ENCODE measurements at places on chromosomes 4 and X.

GRCh38 chr4:110107866-110108265 is 90.5 kb downstream of the ELOVL6 start:
- DNase-seq, result no peak

- DNase-seq, result no peak
Observed at GRCh38 chr4:61505773-61506685, 305.9 kb downstream of the ADGRL3 start.

DNA sequence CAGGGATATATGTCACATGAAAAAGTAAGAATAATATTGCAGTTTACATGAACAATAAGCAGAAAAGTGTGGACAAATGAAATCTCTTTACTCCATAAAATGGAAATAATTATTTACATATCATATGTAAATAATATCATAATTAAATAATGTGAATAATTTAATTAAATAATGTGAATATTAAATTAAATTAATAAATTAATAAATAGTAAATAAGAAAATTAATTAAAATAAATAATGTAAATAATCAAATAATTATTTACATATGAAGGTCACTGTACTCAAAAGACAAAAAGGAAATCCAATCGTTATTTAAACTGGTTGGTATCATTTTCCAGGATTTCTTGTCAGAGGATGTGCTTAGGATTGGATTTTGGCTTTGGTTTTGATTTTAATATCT is 201.1 kb upstream of the ETNPPL start:
- DNase-seq, result no peak

DNA sequence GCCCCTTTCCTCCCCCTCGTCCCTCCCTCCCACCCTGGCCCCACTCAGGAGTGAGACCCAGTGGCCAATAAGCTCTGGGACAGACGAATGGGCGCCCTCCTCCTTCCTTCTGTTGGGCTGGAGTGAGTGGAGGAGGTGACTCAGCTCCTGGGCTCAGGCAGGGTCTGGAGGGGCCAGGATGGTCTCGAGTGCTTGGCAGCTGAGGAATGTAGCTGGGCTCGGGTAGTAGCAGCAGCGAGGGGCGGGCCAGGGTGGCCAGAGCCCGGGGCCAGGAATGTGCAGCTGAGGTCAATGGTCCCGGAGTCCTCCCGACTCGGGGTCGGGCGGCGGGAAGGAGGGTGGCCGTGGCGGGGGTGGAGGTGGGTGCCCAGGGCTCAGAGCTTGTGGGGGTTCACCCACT is 15.0 kb downstream of the G6PD start:
- DNase-seq, result no peak

DNA sequence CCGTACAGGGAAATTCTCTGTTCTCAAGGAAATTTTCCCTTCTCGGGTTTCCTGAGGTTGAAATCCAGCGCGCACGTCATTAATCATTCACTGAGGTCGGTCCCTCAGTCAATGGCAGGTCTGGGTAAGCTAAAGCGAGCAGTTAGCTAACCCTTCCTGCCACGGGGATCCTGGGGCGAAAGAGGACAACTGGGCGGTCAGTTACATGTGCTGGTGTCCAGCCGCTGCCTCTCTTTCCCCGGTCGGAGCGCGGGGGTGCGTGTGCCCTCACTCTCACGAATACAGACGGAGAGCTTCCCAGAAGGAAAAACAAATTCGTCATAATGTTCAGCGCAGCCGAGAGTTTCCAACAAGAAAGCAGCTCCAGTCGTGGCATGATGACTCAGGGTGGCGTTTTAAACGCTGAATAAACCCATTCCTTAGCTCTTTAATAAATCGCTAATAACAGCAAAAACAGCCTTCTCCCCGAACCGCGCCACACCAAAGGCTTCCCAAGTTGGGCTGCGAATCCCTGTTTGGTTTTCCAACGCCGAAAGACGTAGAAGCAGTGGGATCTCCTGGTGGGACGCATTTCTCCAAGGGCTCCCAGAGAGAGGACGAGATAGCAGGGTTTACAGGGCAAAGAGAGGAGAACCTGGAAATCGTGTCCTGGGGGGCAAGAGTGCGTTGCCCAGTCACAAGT is 752 bp upstream of the FGF5 start:
- no peak for DNase-seq

Measured in sciatic nerve (tissue), 2 donors.